ENCODE measurements at places on chromosomes 2 and 18.

- no peak for DNase-seq
Observed at GRCh38 chr2:177817300-177817699, 255.3 kb downstream of the PDE11A start.

- DNase-seq, result no peak
Observed at GRCh38 chr2:54049365-54049764, 66.0 kb upstream of the ACYP2 start.

GRCh38 chr2:173673640-173674039 is 291.5 kb downstream of the SP3 start:
- no peak for DNase-seq

DNA sequence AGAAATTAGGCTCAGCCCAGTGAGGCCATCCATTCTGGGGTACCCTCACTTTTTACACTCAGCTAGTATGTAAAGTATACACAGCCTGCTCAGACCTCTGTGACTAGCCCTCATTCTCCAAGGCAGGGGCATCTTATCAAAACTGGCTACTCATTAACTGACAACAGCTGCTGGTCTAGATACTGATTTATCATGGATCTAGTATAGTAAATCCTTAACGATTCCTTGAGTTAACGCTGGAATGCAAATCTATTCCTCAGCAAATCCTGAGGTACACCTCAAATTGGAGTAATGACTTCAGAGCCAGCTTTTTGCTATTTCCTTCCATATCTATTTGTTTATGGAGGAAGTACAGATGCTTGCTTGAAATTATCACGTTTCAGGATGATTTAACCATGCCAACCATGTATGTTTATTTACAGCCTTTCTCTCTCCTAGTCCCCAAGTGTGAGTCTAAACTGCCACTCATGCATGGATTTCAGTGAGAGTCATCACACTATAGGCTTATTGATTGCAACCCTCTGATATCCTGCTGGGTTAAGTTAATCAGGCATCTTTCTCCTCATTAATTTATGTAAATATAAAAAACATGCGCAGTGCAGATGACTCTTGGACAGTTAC is 70.2 kb upstream of the DOK6 start:
- DNase-seq, result no peak

GRCh38 chr2:30422444-30423040 is 24.5 kb upstream of the LCLAT1 start:
- DNase-seq, result no peak

- no peak for DNase-seq
Observed at GRCh38 chr2:219628235-219628985, 980 bp downstream of the SLC4A3 start.

GRCh38 chr2:53782676-53783075 is 4.1 kb downstream of the ASB3 start:
- DNase-seq, result no peak

DNA sequence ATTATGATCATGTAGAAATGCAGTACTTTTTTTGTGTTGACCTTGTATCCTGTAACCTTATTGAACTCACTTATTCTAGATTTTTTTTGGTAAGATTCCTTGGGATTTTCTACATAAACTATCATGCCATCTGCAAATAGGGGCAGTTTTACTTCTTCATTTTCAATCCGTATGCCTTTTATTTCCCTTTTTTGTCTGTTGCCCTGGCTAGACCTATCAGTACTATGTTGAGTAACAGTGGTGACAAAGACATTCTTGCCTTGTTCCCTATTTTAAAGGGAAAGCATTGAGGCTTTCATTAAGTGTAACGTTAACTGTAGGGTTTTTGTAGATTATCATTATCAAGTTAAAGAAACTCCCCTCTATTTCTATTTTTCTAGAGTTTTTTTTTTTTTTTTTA is 92.3 kb downstream of the LYPD1 start:
- no peak for DNase-seq

DNA sequence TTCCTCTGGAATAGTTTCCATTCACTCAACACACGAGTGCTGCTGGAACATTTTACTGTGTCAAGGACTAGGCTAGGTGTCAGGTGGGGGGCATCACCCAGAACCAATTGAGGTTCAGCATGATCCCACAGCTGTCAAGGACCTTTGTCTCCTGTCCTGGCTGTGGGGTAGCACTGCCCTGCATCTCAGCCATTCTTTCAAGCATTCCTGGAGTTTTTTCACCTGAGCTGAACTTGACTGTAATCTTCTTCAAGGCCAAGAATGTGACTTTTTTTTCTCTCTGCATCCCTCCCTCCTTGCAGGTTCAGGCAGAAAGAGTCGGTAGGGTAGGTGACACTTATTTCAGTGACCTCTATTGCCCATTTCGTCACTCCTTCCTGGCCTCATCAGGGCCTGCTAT is 3.5 kb downstream of the MAPK4 start:
- no peak for DNase-seq

- DNase-seq, result no peak
Observed at GRCh38 chr2:213861638-213862037, 549.2 kb upstream of the VWC2L start.
